Stimulated activated memory B cell treated with anti-CD40 and anti-IgM and Interleukin-4, amounts not matched to agents 10 μg/mL and 1 μg/mL and 100 μg/mL, for 72 hours (primary cell): ENCODE measurements at places on chromosomes 4 and X.

- no peak for ATAC-seq
Observed at GRCh38 chr4:4599481-4600275, 57.8 kb upstream of the STX18 start.

DNA sequence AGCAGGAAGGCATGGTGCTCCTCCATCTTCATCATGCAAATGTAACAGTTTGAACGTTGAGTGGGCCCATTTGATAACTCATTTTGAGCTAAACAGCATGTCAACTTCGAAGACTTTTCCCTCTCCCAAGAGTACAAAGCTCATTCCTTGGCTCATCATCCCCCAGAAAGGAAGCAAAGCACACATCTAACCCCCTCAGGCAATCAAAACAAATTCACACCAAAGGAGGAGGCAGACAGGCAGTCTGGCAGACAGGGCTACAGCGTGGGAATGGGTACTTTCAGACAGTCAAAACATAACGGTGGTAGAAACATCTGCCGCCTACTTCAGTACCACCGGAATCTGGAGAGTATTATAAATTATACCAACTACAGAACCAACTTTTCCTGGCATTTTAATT, 81.7 kb downstream of the PCDH19 start:
- no peak for ATAC-seq

DNA sequence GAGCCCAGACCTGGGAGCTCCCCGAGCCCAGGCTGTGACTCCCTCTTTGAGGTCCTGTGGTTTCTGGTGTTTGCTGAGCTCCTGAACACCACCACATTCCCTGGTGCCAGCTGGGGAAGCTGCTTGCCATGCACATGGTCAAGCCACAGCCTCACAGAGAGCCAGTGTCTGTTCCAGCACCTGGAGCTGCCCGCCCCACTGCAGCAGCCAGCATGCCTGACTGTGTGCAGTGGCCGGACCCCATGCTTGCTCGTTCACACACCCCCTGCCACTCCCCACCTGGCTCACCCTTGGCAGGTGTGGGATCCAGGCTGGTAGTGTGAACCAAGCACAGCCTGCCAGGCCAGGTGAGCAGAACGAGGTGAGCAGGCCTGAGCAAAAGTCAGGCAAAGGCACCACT, 95.6 kb upstream of the FAM9C start:
- no peak for ATAC-seq

- no peak for ATAC-seq
Observed at GRCh38 chr4:142420311-142421095, 425.6 kb downstream of the INPP4B start.

GRCh38 chrX:25427873-25428555, 412.2 kb upstream of the ARX start:
- ATAC-seq = no peak

- no peak for ATAC-seq
Observed at GRCh38 chrX:111823128-111823527, 52.9 kb upstream of the TRPC5OS start.
